ENCODE measurements at places on chromosomes 12 and 14.

DNA sequence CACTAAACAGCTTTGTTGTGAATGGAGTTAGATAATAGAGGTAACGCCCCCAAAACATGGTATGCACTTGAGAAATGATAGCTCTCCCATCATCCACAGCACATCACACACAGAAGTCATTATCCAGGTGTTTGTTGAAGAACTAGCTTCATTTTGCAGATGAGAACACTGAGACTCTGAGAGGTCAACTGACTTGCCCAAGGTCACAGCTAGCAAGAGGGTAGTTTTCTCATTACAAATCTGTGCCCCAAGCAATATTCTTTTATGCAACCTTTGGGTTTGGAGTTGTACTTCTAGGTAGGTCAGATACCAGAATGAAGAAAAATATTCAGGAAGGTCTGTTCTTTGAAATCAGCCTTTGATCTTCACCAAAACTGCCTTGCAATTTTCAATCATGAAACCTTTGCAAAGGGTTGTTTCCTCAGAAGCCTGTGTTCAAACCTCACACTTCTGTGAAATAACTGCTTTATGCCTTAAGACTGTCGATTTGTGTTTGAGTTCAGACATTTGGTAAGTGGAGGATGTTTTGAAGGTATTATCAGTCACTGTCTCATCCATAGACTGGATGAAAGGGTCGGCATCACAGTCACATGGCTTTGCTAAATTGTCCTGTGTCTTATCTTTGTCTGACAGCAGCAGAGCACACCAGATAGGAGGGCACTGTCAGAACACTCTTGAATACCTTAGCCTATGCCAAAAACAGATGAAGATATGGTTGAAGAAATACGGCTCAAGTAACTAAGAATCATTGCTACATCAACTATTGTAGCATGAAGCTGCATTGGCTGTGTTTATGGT, 233.2 kb upstream of the BTG1 start:
- DNase-seq: no peak

- DNase-seq: no peak
Observed at GRCh38 chr12:68416350-68416749, 84.2 kb upstream of the MDM1 start.

GRCh38 chr12:122368361-122369073, 54.0 kb downstream of the CLIP1 start:
- no peak for DNase-seq

- no peak for DNase-seq
Observed at GRCh38 chr14:35438910-35439713, 34.6 kb upstream of the NFKBIA start.

DNA sequence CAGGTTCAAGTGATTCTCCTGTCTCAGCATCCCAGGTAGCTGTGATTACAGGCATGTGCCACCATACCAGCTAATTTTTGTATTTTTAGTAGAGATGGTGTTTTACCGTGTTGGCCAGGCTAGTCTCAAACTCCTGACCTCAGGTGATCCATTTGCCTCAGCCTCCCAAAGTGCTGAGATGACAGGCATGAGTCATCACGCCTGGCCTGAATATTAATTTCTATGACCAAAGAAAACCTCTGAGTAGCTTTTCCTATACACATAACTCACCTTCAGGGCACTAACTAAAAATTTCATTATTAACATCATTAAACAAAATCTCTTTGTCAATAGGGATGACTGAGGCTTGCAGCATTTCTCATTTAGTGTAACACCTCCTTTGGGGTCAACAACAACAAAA, 259.6 kb upstream of the KRR1 start:
- no peak for DNase-seq

GRCh38 chr12:124295431-124296058, 652 bp downstream of the RFLNA start:
- DNase-seq: peak; percentile 12

DNA sequence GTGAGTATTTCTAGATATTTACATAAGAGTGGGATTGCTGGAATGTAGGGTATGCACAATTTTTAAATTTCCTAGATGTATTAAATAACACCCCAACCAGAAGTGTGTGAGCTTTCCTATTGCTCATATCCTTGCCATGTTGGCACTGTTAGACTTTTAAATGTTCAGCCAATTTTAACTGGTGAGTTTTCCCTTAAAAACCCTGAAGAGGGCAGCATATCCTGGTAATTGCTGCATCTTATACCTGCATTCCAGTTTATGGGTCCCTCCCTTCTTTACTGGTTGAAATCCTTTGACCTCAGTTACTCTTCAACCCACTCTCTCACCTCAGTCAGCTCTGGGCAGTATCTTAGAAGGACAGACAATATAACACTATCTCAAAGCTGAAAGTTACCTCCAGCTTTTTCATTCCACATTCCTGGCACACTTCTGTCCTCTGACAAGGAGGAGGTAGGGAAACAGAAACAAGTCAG, 270.6 kb downstream of the PAWR start:
- no peak for DNase-seq
